ENCODE measurements at places on chromosomes 4 and X.

DNA sequence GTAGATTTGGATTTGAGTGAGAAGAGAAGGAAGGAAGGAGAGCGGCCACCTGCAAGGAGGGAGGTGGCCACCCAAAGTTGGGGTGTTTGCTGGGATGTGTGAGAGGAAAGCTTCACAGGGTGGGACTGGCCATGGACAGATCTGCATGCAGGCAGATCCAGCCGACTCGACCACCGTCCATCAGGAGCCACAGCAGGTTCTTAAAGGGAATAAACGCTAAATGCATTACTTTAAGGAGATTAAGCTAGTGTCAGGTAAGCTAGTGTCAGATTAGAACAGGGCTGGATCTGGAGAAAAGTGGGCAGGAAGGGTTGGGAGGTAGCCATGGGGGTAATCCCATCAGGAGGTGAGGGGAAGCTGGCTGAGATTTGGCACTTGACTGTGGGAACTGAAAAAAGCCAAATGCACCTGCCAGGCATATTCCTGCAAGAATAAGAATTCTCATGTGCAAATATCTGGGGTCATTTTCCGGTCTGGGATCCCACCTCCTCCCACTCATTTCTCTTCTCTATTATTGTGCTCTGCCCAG is 79.6 kb downstream of the MGST2 start:
- no peak for DNase-seq

DNA sequence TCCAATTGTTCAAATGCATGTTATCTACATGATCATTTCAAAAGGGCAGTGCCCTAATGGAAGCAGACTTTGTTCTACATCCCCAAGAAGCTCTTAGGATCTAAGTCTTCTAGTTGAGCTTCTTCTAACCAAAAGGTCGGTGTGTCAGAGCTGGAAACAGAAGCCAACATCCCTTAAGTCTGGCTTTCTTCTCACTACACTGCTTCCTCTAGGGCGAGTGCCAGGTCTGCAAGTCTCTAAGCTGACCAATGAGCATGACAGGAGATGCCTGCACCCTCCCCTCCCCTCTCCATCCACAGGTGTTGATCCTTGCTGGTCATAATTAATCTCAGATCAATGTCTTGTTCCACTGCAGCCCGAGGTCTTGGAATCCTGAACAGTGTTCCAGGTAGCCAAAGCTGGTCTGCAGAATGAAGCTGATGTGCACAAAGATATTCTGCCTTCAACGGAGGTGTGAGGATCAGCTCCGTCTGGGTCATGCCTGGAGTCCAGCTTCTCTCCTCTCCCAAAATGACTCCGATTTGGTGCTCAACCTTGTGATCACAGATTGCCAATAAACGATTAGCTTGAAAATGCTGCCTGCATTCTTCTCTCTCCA is 44.1 kb downstream of the WDR1 start:
- no peak for DNase-seq

DNA sequence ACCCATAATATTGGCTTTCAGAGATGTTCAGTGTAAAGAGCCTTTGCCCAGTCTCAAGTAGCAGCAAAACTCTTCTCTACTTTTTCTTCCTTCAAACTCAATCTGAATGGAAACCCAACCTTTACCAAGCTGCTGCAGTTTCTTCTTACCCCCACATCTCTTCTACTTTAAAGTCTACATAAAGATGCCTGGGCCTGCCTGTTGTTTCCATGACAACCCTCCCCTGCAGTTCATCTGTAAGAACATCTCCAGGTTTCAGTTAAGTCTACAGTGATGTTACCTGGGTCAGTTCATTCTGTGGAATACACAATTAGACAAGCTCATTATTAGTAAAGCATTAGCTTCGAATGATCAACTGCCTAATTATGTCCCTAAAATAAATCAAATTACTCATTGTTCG is 81.4 kb downstream of the SPANXN3 start:
- DNase-seq, result no peak

GRCh38 chrX:19625612-19626011 is 110.3 kb upstream of the MAP3K15 start:
- no peak for DNase-seq

GRCh38 chr4:1459722-1460511 is 53.7 kb upstream of the NKX1-1 start:
- no peak for DNase-seq

DNA sequence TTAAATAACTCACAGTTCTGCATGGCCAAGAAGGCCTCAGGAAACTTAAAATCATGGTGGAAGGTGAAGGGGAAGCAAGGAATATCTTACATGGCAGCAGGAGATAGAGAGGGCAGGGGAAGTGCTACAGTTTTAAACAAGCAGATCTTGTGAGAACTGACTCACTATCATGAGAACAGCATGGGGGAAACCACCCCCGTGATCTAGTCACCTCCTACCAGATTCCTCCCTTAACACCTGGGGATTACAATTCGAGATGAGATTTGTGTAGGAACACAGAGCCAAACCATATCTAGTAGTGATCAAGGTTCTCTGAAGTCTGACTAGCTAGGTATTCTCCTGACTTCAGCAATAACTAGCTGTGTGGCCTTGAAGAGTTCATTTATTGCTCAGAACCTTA is 56.0 kb downstream of the BANK1 start:
- no peak for DNase-seq

DNA sequence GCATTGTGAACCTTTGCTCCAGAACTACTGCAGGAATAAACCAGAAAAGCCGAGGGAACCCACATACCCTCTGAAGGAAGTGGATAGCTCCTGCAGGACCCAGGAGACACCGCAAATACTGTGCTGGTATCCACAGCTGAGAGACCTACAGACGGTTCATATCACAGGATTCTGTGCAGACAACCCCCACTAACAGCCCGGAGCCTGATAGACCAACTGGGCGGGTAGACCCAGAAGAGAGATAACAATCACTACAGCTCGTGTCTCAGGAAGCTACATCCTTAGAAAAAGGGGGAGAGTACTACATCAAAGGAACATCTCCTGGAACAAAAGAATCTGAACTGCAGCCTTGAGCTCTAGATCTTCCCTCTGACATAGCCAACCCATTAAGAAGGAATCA is 150.8 kb downstream of the FRAS1 start:
- no peak for DNase-seq

- no peak for DNase-seq
Measured at GRCh38 chr4:184818216-184818564, 7.6 kb downstream of the ACSL1 start.

DNA sequence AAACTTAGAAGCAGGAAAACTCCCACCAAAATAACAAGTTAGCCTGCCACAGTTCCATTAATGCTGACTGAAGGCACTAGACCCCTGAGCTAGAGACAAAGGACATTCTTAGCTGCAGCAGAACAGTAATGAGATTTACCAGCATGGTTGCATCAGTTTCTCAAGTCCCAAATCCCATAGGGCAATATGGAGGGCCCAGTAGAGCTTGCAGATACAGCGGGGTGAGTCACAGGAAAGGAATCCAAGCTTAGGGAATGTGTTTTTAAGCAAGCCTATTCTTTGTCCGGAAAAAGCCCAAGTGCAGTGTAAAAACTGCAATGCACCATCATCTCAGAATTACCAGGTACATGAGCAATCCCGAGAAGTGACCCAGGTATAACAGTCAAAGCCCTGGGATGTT is 51.3 kb upstream of the EXOC1L start:
- no peak for DNase-seq

DNA sequence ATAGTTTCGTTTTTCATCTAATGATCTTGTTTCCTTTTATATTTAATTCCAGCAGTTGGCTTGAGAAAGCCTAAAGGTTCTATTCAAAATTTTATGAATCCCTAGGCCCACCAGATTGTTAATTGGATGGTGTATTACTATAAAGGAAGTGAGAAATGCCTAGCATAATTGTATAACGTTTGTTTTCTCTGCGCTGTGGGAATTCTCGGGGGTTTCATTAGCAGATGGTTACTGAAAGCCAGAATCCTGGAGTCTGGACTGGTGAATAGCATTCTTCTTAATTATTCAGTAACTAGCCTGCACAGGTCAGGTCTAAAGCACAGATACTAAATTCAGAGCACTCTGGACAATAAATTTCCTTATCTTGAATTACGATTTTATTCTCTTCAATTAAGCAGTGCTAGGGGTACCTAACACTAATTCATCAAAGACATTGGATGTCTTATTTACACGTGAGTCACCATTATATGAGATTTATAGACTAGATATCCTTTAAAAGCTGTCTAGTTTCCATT is 459.4 kb downstream of the DTHD1 start:
- DNase-seq, result no peak

- no peak for DNase-seq
Measured at GRCh38 chr4:73414936-73415271, 10.8 kb downstream of the ALB start.

- DNase-seq, result no peak
Measured at GRCh38 chr4:116073051-116073450, 959.6 kb upstream of the NDST4 start.

DNA sequence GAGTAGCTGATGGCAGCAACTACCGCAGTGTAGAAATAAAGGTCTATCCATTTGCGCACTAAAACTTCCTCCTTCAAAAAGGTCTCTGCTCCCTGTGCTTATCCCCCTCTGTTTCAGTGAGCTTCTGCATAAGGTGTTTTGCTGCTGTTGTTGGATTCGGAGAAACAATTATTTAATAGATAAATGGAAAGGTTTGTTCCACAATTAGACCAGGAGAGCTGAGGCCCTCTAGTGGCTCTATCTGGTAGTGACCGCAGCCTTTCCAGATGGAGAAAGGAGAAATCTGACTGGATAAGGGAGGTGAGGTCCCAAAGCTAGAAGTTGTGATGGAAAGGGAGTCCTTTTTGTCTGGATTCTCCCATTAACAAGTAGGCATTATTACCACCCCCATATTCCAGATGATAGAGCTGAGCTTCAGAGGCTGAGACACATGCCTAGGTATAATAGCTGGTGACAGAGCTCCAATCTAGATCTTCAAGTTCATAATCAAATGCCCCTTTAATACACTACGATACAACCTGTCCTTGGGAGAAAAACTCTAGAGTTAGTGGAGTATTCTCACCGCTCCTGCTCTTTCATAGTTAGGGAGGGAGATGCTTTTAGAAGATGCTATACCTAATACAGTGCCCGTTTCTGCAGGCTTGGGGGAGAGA is 5.1 kb upstream of the GABRQ start:
- no peak for DNase-seq

DNA sequence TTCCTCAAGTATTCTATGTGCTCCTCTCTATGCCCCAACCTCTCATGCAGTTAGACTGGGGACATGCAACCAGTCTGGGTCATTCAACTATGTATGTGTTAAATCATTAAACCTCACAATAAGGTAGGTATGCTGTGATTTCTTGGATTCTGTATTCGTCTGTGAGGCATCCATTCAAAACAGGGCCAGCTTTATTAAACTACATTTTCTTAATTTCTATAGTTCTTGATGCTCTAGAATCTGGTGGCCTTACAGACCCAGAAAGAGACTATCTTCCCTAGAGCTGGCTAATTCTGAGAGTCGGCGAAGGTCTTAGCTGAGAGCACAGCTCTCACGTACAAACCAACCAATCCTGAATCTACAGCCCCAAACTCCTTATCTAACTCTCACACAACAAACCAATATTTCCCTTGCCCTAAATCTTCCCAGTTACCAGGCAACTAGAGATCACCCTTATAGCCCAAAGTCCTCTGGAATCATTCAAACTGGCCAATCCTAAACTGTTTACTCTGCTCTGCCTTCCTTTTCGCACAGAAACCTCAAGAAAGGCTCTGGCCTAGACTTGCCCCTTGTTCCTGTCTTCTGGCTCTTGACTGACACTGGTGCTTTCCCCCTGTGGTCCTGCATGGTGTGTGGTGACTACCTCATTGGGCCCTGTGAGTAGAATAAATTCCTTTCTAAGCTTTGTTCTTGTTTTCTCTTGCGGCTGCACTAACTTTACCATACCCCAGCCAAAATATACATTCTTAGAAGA is 203.5 kb upstream of the TET2 start:
- no peak for DNase-seq

DNA sequence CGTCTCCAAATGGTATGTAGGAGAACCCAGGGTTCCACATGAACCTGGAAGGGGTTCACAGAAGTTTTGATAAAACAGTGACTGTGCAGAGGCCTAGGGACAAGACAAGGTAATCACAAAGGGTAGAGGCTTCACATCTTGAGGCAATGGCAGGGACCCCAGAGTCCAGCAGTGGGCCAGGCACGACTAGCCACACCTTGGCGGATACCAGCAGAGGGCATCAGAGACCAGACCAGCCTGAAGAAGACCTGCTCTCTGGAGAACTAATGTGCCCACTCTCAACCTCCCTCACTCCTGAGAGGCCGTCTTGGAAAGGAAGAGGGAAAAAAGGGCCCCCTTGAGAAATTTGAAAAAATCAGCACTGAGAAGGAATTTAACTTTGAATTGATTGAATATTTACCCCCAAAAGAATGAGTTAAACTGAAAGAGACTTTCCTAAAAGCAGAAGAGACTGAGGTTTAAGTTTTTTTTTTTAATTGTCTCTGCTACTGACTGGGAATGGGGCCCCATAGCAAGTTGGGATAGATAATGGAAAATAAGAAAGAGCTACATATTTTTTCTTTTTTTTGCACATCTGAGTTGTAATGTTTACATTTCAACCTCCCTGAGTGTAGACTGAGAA is 243.8 kb upstream of the JADE1 start:
- DNase-seq, result no peak

- DNase-seq, result no peak
Measured at GRCh38 chr4:169438057-169438480, 167.3 kb upstream of the SH3RF1 start.
